ENCODE measurements at places on chromosomes 11 and 22.

DNA sequence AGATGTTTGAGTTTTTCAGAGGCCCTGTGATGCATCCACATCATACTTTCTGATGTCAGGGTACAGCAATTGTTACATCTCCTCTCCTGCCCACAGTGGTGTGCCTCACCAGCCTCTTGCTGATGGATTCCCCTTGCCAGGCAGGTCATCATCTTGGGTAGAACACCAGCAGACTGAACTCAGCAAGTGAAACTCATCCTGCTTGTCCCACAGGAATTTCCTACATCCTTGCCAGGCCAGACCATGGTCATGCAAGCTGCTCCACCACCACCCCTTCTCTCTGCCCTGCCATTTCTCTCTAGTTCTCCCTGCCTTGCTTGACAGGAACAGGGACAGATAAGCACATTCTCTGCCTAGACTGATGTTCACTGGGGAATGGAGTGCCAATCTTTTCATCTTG lies 85.9 kb downstream of the PAX6 start:
- DNase-seq = no peak

- no peak for DNase-seq
Observed at GRCh38 chr11:84817998-84818397, 809.1 kb downstream of the DLG2 start.

GRCh38 chr11:108562746-108563581 lies 30.6 kb downstream of the EXPH5 start:
- DNase-seq = no peak

DNA sequence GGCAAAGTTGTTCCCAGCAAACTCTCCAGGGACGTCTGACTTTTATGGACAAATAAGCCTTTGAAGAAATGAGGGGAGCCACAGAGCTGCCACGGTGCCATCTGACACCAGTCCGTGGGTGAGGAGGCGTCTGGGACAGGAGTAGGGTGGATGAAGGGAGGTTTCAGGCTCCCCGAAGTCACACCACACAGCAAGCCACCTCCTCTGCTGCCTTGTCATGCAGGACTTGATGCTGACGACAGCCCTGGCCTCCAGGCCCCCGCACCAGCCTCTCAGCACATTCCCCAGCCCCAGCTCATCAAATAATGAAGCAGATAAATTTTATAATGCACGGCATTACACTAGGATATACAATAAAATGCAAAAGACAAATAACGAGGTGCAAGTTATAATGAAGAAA lies 156.5 kb downstream of the CEP164 start:
- no peak for DNase-seq

- DNase-seq = peak; percentile 48
Observed at GRCh38 chr22:42581762-42582716, 28.3 kb downstream of the SERHL2 start.

DNA sequence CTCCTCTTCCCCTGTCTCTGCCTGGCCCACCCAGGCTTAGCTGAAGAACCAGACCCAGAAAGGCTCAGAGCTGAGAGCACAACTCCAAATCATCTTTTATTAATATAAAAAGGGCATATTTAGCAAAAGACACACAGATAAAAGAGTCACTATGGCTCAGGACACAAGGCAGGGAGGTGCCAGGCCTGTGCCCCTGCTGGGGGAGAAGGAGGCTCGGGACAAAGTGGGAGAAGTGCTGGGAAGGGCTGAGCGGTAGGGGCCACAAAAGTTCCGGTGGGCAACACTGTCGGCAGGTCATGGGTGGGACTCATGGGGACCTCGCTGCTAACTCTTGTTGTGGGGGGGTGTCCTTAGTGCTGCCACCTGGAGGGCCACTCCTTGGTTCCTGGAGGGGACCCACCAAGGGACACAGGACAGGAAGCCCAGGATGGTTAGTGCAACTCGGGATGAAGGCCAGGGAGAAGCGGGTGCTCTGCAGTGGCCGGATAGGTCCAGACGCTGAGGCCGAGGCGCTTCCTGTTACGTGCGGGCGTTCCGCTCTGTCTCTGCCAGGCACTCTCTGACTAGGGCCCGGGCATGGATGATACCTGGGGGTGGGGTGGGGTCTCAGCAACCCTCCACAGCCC lies 1.4 kb upstream of the PITPNM1 start:
- DNase-seq = no peak

- no peak for DNase-seq
Observed at GRCh38 chr11:85946221-85946620, 91.0 kb downstream of the CCDC83 start.

GRCh38 chr11:26599425-26599824 lies 27.4 kb upstream of the MUC15 start:
- DNase-seq = no peak

- DNase-seq = no peak
Observed at GRCh38 chr11:116375221-116375620, 397.6 kb downstream of the BUD13 start.

GRCh38 chr11:20131788-20132666 lies 28.2 kb downstream of the DBX1 start:
- DNase-seq = peak; percentile 53

GRCh38 chr22:20982563-20982882 lies 426 bp downstream of the LZTR1 start:
- no peak for DNase-seq

DNA sequence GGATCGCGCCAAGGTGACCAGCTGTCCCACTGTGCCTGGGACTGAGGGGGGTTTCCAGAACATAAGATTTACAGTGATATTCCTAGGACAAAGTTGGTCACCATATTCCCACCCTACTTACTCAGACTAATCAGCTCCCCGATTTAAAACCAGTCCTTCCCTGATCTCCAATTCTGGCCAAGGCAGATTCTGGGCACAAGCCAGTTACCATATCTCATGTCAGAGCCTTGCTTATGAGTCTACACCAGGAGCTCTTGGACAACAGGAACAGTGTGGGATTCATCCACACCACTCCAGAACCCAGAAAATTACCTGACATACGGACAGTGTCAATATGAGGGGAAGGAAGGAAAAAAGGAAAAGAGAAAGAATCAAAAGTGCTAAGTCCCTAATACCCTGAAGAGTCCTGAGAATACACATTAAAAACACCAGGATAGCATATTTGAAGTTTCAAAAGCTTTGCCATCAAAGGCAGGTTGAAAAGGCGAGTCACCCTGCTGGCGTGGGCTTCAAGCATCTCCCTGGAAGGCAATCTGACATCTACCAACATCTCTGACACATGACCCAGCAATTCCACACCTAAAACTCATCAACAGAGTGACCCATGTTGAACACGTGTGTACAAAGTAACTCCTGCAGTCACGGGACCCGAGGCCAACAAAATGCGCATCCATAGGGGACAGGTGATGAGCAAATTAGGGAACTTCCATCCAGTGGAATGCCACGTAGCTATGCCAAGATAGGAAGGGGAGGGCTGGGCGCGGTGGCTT lies 8.0 kb upstream of the IL2RB start:
- no peak for DNase-seq

- no peak for DNase-seq
Observed at GRCh38 chr11:70608568-70609470, 210.5 kb downstream of the CTTN start.

GRCh38 chr11:17277024-17277584 lies 565 bp downstream of the NUCB2 start:
- no peak for DNase-seq

- no peak for DNase-seq
Observed at GRCh38 chr11:104467404-104467803, 303.5 kb upstream of the PDGFD start.

DNA sequence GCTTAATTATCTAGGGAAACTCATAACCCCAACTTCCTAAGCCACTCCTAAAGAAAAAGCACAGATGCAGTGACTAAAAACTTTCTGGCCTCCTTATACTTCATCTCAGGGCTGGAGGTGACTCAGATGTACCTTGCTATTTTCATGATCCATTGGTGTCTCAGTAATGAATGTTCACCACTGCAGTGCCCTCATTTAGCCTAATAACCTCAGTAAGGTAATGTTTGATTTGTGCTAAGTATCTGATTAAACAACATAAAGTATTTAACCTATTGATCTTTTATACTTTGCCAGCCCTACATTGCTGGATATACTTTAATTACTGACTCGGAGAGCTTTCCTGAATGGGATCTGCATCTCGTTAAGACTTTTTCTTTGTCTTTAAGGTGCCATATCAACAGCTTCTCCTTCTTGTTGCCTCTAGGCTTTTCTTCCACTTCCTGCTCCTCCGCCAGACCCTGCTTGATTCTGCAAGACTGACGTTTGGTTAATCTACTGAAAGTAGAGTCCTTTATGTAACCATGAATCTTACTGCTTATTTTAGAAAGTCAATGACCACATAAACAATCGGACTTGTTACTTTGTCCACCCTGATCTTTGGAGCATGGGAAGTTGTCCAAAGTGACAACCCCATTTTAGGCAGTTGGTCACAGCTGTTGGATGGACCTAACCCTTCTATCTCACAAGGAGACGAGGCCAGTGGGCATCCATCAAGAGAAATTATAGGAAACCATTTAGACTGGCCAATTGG lies 303.0 kb downstream of the ST3GAL4 start:
- no peak for DNase-seq

- no peak for DNase-seq
Observed at GRCh38 chr11:8039530-8040260, 41.3 kb upstream of the TUB start.

- DNase-seq = no peak
Observed at GRCh38 chr11:91810871-91811270, 413.7 kb upstream of the FAT3 start.

DNA sequence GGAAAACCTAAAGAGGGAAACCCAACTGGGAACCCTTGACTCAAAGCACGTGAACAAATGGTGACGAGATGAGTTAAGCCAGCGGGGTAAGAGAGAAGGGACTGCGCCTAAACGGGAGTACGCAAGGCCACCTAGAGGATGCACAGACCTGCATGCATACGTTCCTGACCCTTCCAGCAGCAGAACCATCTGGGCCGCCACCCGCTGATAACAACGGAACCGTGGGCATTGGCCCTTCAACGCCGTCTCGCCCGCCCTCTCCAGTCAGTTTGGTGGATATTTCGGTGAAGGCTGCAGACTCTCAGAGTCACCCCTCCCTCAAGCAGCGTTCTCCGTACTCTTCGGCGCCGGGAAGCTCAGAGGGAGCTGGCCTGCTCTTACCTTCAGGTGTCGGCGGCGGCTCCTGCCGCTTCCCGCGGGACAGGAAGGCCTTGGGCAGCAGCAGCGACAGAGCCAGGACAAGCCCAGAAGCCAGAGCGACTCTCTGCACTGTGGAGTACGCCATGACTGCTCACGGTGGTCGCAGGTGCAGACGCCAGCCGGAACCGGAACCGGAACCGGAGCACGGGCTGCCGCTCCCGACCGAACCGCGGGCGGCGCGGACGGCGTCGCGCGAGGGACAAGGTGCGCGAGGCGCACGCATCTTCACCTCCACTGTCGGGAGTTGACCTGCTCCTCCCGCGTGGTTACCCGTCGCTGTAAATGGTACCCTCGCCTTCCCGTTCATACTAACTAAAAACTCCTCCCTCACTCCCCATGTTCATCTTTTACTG lies at the start of gene RIC3:
TSS of gene RIC3 (minus strand) at position 541 of the 773 bp plus-strand sequence. CDS start at position 505, 36 bp downstream.
- no peak for DNase-seq

DNA sequence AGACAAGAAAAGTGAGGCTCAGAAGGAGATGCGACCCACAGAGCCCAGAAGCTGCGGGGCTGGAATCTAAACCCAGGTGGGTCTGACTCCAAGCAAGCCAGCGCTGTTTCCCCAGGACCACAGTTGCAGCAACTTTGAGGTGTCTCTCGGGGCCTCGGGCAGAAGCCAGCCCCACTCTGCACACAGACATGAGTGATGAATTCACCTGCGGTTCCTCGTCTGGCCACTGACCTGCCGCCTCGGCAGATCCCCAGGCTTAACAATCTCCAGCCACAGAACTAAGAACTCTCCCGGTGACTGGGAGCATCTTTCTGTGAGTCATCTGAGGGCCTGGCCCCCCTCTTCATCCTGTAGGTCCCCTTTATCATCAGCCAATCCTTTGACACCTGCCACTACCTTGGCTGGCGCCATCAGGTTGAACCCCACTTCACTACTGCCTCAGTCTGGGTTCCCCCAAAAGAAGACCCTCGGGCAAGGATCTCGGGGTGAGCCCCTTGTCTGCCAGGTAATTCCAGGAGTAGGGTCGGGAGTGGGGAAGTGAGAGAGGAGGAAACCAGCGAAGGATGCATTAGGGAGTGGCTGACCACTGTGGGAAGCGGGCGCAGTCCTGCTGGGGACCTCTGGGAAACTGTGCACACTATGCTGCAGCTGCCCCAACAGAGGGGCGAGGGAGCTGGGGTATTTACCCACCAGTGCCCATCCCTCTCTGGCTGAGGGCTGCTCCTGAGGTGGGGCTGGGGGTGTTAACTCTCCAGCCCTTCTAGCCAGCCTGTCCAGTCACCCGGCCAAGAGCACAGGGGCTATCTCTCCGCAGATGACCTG lies 33.0 kb upstream of the MN1 start:
- no peak for DNase-seq

DNA sequence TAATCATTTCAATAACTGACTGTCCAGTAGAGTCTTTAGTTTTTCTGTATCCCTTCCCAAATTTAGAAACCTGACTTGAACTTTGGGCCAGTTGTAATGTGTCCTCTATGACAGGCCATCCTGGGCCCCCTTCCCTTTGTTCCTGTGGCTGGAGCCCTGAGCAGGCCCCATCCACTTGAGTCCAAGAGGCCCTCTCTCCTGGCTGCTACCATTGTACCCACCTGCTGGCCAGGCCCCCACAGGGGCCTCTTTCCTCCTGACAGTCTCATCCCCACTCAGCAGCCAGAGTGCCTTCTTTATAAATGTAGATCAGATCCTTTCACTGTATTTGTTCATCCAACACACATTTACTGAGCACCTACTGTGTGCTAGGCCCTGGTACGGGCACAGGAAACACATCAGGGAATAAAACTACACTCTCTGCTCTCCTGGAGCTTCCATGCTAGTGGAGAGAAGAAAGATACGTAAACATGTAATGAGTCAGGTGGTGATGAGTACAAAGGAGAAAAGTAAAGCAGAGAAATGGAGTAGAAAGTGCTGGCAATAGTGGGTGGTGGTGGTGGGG lies 2.7 kb upstream of the LRP5 start:
- no peak for DNase-seq

DNA sequence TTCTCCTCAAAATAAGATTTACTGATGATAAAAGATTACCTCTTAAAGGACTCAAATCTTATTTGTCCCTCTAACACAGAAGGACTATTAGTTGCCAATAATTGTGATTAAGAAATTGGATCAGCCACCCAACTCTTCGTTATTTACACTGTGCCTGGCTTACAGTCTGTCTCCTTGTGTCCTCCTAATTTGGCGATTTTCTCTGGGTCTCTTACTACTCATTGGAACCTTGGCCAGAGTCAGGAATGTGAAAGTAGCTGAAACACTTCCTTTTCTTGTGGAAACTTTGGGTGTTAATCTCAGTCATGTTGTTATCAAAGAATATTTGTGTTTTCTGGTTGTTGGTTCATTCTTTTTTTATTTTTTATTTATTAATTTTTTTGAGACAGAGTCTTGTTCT lies 83.2 kb downstream of the TEAD1 start:
- no peak for DNase-seq

DNA sequence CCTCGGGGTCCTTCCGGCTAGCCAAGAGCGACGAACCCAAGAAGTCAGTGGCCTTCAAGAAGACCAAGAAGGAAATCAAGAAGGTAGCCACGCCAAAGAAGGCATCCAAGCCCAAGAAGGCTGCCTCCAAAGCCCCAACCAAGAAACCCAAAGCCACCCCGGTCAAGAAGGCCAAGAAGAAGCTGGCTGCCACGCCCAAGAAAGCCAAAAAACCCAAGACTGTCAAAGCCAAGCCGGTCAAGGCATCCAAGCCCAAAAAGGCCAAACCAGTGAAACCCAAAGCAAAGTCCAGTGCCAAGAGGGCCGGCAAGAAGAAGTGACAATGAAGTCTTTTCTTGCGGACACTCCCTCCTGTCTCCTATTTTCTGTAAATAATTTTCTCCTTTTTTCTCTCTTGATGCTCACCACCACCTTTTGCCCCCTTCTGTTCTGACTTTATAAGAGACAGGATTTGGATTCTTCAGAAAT lies 1.9 kb upstream of the GCAT start:
- no peak for DNase-seq

- no peak for DNase-seq
Observed at GRCh38 chr11:114237321-114238280, 58.6 kb upstream of the NNMT start.

Measured in inflammatory macrophage treated with lipopolysaccharide for 1 hour (primary cell).